ENCODE measurements at places on chromosomes 4 and X.

DNA sequence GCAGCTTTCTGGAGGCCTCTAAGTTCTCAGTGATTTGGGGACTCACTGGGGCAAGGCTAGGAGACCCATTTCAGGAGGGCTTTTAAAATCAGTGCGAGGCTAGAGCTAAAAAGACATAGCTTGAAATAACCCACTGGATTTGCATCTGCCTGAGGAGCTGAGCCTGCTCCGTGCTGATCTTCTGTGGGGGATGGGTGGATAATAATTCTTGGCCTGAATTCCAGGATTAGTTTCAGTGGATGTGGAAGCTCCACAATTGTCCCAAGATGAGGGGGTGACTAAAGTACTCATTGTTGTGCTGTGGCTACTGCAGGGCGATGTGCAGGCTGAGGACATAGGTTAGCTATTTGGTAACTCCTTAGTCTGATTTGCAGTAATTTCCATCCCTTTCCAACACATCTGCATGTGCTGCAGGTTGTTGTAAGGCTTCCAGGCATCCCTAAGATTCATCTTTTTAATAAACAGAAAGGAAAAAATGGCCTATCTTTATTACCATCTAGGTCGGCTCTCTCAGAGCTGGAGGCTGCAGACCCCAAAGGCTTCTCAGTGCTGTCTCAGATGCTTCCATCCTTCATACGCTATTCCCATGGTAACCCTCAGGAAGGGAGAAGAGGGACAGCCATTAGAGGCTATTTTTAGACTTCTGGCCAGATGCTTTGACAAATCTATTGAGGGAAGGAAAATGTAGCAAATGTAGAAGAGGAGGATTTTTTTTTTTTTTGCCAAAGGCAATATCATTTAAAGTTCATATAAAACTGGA, 63.4 kb downstream of the GRXCR1 start:
- no peak for DNase-seq

GRCh38 chr4:135244696-135245095, 1043.1 kb upstream of the PABPC4L start:
- no peak for DNase-seq

DNA sequence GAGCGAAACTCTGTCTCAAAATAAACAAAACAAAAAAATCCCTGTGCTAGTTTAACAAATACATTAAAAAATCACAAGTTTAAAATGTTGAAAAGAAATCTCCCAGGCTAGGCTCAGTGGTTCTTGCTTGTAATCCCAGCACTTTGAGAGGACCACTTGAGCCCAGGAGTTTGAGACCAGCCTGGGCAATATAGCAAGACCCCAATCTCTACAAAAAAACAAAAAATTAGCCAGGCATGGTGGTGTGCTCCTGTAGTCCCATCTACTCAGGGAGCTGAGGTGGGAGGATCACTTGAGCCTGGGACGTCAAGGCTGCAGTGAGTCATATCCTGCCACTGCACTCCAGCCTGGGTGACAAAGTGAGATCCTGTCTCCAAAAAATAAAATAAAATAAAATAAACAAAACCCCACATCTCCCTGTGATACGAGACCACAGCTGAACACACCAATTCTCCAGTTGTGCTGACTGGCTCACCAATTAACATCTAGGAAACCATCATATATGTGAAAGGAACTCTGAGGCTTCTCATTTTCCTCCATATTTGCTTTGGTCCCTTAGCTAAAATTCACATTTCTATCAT, 7.3 kb downstream of the RPS4X start:
- DNase-seq, result no peak

- DNase-seq, result no peak
Observed at GRCh38 chr4:96603641-96604040, 763.7 kb downstream of the PDHA2 start.

DNA sequence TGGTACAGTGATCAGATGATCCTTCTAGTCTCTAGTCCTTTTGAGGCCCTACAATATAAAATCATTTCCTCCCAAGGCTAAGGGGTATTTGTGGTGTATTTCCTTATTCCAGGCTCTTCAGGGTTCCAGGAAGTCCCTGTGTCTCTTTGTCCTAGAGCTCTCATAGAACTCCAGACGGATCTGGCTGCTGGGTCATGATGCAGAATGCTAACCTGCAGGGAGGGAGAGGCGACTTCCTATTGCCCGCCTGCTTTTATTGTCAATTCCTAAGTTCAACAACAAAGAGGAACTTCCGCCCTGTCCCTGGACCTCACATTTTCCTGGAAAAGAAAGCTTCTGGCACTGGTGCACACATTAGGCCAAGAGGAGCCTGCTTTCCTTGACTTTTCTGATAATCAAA, 45.9 kb upstream of the ZNF827 start:
- DNase-seq, result no peak

DNA sequence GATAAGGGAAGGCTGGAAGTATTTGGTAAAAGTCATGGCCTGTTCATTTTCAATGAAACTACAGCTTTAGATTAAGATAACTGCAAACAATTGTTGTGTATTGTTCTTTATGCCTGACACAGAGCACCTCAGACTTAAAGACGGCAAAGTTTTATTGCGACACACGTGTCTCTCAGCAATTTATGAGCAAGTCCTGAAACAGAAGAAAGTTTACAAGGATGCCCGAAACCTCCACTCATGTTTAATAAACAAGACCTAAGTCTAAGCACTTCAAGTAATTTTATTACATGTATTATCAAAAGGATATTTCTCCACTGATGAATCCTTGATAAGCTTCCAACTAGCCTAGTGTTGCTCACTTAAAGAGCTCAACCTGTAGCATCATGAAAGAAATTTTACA, 51.0 kb downstream of the DHX15 start:
- no peak for DNase-seq

DNA sequence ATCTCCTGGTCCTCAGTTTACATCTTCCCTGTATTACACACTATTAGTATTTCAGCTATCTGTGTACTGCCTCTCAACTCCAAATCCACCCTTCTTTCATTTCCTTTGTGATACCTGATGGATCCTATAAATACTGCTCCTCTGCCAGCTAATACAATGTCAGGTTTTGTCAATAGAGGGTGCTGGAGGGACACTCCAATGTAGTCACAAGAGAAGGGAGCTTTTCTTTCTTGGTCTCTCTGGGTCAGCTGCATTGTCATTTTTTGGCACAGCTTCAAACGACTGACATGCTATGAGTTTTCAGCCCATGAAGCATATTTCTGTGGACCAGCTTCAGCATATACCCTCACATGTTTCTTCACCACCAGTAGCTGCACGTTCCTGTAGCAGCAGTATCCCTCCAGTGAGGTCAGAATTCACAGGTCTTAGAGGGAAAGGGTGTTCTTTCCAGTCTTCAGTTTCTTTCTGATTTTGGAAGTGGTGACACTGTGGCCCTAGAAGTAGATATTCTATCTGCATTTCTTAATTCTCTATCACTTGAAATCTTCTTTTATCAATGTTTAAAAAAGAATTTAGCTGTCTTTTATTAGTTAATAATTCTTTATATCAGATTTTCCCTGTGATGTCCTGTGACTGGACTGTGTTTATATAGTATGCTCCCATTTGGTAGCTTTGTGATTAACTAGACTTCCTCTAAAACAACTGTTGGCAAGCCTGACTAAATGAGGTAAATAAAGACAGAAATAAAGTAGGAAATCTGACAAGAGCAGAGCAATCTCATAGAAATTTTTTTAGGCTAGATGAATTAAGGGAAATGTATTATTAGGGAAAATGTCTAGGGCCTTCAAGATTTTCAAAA, 60.6 kb downstream of the GABRA2 start:
- DNase-seq, result peak; percentile 6

GRCh38 chr4:98794565-98795205, 134.2 kb downstream of the EIF4E start:
- DNase-seq, result no peak

DNA sequence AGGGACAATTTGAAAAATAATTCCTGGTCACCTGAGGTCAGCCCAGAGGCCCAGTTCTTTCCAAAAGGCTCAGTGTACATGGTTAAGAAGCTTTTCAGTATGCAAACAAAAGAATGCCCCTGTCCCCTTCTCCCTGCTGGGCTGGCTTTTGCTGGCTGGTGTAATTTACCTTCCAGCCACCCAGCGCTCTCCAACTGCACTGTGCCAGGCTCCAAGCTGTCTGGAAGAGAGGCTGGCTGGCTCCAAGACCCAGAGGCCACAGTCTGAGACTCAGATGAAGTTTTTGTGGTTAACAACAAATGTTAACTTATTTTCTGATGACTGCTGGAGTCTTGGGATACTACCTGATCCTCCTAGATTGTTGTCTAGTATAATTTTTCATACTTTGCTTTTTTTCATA, 11.9 kb upstream of the KIT start:
- DNase-seq, result no peak

GRCh38 chr4:109211671-109212070, 90.8 kb downstream of the COL25A1 start:
- no peak for DNase-seq

DNA sequence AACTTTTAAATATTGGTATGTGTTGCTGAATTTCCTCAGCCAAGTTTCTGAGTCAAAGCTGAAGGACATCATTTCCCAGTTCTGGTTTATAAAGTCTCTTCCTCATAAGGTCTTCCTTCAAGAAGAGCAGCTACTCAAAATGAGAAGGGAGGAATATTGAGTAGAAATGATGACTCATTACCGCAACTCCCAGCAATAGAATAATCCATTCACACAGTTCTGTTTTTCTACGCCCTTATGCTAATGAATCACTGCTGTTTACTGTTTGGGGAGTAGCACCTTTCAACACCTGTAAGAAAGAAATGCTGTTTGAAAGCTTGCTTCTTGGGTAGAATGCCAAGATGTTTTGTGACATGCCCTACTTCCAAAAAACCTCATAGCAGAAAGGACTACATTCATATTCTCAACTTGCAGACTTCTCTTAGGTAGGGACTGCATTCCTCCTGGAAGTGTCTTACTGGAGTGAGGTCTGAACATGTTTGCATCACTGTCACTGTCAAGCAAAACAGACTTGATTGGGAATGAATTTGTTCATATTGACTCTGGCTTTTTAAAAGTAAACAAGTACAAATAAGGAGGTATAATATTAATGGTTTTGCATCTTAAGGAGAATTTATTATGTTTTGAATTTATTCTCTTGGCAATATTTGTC, 147.2 kb upstream of the BANK1 start:
- DNase-seq, result no peak

DNA sequence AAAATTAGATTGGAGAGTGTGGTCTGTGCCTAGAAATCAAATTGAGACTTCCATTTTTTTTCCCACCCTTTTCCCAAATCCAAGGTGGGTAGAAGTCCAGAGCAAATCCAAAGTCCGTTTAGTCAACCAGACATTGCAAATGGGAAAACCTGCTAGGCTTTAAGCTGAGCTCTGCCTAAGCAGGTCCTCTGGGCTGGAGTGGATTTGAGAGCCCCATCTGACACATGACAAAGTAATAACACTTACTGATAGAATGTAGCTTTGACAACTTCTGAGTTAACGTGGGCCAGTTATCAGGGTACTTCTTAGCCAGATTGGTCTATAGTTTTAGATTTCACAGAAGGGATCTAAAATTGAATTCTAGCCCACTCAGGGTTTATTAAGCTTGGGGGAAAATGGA, 242.3 kb downstream of the GALNTL6 start:
- no peak for DNase-seq

DNA sequence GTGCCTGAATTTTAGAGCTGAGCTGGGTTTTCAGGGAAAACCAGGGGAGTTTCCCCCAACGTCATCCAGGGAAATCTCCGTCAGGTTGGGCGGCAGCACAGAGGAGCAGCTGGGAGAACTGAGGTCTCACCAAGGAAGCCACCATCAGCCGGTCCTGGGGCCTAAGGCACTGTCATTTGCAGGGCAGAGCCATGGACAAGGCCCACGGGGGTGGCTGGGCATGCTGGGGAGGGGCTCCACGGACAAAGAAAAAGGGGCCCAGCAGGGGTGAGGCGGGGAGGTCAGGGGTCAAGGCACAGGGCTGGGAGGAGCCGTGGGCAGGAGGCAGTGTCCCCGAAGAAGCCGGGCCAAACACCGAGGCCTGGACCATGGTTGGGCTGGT, 109.8 kb downstream of the HMX1 start:
- no peak for DNase-seq

- no peak for DNase-seq
Observed at GRCh38 chr4:174742561-174742960, 86.5 kb downstream of the GLRA3 start.

- DNase-seq, result no peak
Observed at GRCh38 chr4:3121596-3121995, 47.1 kb downstream of the HTT start.

GRCh38 chr4:102809190-102809589, 18.2 kb downstream of the UBE2D3 start:
- no peak for DNase-seq

GRCh38 chr4:140813804-140814203, 57.6 kb upstream of the TBC1D9 start:
- no peak for DNase-seq

DNA sequence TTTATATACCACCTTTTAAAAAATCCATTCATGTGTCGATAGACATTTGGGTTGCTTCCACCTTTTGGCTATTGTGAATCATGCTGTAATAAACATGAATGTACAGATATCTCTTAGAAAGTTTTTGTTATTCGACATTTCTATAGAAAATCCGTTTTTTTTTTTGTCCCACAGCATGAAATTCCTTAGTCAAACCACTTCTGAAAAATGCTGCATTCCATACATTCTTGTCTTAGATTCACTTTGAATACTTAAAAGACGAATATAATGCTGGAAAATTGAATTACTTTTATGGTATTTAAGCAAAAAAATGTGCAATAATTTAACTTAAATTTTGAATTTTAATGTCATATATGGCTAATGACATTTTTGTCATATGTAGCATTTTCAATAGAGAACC, 1345.5 kb downstream of the TECRL start:
- no peak for DNase-seq

GRCh38 chr4:150683775-150684350, 101.9 kb downstream of the MAB21L2 start:
- DNase-seq, result no peak

GRCh38 chr4:102794999-102795398, 32.4 kb downstream of the UBE2D3 start:
- DNase-seq, result no peak

- DNase-seq, result no peak
Observed at GRCh38 chr4:184893801-184894571, 68.2 kb upstream of the ACSL1 start.

GRCh38 chr4:164383358-164384220, 370.3 kb upstream of the SMIM31 start:
- DNase-seq, result no peak

- no peak for DNase-seq
Observed at GRCh38 chr4:25345744-25346143, 31.3 kb upstream of the ANAPC4 start.

DNA sequence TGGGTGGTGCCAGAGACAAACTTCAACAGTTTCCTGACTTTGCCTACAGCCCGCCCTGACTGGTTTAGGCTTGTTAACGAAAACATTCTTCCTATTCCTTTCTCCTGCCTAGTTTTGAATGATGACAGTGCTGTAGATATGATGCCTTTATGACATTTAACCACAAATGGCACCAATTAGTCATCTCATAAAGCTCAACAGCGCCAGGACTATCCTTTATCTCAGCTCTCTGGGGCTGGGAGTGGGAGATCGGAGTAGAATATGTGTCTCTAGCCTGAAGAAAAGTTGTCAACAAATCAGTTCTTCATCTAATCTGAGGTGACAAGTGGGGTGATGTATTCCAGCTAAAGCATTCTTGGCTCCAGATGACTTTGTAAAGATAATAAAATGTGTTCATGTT, 64.6 kb upstream of the SH3RF1 start:
- no peak for DNase-seq
